ENCODE measurements at places on chromosomes 6 and 20.

DNA sequence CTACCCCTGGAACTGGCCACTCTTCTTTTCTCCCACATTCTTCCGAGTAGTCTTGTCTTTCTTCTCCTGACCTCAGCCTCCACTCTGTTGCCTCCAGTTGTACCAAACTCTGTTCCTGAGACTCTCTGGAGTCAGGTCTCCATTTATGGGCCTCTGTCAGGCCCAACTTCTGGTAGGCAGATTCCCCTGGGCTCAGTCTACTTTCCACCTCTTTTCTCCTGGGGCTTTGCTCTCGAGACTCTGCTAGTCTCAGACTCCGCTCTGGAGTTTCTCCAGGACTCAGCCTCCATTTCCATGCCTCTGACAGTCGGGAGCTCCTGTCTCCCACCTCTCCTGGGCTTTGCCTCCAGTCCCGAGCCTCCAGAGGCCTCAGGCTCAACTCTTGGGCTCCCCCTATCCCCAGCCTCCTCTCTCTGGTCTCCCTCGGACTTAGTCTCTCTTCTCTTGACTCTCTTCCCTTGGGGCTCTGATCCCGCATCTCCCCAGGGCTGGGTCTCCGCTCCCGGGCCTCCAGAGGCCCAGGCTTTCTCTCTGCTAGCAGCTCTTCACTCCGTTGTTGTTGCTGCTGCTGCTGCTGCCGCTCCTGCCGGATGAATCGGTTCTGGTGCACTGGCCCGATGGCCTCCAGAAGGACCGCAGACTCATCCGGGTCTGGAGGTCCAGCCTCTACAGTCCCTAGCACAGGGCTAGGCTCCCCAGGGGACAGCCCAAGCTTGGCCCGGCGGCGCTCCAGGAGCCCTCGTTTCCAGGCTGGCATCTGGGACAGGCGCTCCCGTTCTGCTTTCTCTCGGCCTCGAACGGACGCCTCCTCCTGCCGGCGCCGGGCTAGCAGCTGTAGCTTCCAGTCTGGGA, 1.1 kb downstream of the PPP1R18 start:
- DNase-seq: peak; percentile 24

GRCh38 chr6:134422426-134423231, 104.7 kb upstream of the SGK1 start:
- DNase-seq: peak; percentile 99

DNA sequence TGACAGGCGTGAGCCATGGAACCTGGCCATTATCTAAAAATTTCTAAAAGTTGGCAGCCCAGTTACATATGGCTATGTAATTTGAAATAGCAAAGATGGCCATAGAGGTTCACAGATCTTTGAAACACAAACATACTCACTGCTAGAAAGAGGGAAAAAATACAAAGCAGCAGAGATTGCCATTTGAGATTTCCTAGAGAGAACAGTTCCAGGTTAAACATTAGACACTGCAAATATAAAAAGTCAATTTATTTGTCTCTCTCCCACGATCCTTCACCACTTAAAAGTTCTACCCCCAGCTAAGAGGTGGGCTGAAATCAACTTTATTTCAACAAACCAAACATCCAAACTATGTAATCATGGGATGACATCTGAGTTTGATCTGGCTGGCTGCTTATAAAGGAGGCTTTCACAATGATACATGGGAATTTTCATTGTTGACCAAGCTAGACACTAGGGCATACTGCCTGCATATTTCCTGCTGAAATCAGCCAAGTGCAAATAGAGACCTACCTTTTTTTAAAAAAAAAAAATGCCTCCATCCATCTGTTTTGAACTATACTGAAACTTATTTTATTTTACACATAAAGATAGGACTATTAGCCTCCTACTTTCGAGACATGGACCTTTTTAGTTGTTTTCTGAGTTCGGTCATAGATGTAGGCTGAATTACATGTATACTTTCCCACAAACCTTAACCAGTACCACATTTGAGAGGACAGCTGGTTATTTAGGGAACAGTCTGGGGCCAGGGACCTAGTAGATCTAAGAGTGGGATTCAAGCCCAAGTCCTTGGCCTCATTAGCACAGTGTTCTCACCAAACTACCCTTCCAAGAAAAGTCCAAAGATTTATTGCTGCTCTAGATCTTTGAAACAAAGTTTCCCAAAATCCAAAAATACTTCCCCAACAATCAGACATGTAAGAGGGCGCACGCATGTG, 16.6 kb downstream of the DCDC2 start:
- DNase-seq: no peak

GRCh38 chr20:1671891-1672669, 14.5 kb upstream of the SIRPG start:
- DNase-seq: no peak

DNA sequence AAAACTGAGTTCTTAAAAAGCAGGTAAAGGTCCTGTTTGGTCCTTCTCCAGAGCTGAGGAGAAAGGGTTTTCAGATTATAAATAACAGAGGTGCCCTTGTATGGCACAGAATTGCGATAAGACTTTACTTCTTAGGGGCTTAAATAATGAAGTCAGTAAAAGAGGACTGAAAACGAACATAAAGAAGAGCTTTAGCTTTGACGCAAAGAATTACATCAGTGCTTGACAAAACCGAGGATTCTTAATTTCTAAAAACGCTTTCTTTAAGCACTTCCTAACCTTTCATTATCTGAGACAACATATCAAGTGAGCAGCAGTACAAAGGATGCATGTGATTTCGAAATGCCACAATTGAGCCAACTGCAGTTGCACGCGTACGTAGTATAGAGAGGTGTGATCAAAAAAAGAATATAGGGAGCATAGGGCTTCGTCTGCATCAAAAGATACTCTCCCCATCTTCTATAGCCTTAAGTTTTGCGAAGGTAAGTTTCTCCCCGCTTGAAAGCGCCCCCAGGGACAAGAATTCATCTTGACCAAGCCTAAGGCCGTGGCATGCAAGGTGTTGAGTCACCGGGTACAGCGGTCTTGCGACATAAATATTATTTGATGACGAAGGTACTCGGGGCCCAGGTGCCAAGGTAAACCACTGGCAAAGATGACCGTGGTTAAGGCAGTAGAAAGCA, 778 bp upstream of the LOC128125822 start:
- peak; percentile 75 for DNase-seq

DNA sequence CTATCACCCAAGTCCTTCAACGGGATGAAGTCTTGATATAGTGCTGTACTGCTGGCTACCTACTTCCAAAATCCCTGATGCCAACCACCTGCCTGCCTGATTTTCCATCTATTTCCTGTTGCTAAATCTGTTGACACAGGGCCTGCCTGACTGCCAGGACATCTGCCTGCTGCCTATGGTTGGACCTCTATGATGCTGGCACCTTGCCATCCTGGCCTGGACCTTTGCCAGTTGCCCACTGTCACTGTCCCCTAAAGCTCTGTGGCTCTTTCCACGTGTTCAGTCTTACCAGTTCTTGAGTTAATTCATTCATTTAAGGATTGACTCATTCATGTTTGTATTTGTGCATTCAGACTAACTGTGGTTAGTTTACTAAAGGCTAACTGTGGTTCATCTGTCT, 9.2 kb upstream of the RGS17 start:
- DNase-seq: no peak

DNA sequence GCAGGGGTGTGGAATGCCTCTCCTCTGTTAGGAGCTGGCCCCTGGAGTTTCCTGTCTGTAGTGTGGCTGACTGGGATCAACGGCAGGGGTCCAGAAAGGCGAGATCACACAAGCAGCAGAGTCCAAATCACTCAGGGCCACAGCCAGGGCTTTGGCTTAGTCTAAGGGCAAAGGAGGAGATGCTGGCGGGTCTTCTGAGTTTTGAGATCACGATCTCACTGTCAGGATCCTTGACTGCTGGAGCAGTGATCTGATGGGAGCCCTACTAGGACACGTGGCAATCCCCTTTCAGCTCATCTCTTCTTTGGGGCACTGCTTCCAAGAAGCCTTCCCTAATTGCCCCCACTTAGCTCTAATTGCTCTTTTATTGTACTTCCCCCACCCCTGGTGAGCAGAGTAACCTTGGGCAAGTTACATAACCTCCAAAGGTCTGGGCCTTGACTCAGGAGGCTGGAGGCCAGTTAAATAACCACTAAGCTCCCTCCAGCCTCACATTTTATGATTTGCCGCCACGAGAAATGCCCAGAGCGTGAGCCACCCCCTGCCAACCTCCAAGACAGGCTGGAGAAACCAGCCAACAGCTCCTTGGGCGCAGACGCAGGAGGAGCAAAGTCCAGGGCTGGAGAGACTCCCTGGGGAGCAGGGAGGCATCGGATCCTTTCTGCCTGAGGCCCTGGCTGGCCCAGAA, 12.0 kb downstream of the KCNK5 start:
- no peak for DNase-seq

GRCh38 chr6:158066136-158066781, 84.6 kb downstream of the SYNJ2 start:
- no peak for DNase-seq

GRCh38 chr6:3669916-3670315, 81.6 kb downstream of the PXDC1 start:
- no peak for DNase-seq

DNA sequence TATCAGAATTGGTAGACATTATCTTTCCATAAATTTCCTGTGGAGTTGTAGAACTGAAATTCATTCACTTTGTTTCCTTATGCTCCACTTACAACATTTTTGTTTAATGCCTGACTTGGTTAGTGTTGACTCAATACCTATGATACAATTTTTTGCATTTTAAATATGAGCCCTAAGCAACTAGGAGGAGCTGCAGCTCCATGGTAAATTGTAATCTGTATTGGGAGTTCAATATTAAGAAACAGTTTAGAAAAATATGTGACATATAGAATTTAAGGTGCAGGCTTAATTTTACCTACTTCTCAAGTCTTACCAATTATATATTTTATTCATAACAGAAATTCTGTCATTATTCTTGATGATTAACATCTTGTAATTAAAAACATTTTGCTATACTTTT, 868.3 kb downstream of the EYS start:
- no peak for DNase-seq

- peak; percentile 79 for DNase-seq
Observed at GRCh38 chr6:106591111-106591825, 38.0 kb downstream of the RTN4IP1 start.

GRCh38 chr6:104771258-104771832, 88.4 kb downstream of the HACE1 start:
- peak; percentile 47 for DNase-seq

DNA sequence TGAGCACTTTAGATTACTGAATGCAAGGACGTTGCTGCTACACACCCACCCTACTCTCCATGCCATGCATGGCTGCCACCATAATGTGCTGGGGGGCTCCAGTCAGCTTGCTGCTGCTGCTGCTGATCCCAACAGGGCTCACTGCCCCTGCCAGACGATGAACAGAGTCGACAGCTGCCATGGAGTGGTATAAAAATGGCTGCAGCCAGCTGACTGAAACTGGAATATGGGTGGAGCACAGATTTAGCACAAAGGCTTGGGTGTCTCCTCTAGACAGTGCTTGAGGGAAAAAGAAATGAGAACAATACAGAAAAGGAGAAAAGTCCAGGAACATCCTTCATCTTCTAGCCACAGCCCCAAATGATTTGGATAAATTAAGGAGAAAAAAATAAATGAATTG, 150.7 kb downstream of the PDSS2 start:
- no peak for DNase-seq

GRCh38 chr6:108609276-108609769, 48.6 kb downstream of the FOXO3 start:
- peak; percentile 59 for DNase-seq

- no peak for DNase-seq
Observed at GRCh38 chr6:29828471-29828797, 809 bp downstream of the HLA-G start.

- DNase-seq: no peak
Observed at GRCh38 chr6:16494793-16495192, 256.4 kb downstream of the GMPR start.

- no peak for DNase-seq
Observed at GRCh38 chr6:158763434-158764182, 55.6 kb downstream of the EZR start.

Measured in fibroblast of skin of right quadriceps (primary cell).